Fibroblast of skin of right biceps (primary cell): ENCODE measurements at places on chromosomes 2 and 18.

- no peak for DNase-seq
These were observed 686.8 kb upstream of the SALL3 start for GRCh38 chr18:78292618-78293380.

- peak; percentile 64 for DNase-seq
These were observed 35.5 kb upstream of the KIDINS220 start for GRCh38 chr2:8872821-8873432.

GRCh38 chr18:79944126-79944731, 7.2 kb downstream of the SLC66A2 start:
- DNase-seq: no peak

DNA sequence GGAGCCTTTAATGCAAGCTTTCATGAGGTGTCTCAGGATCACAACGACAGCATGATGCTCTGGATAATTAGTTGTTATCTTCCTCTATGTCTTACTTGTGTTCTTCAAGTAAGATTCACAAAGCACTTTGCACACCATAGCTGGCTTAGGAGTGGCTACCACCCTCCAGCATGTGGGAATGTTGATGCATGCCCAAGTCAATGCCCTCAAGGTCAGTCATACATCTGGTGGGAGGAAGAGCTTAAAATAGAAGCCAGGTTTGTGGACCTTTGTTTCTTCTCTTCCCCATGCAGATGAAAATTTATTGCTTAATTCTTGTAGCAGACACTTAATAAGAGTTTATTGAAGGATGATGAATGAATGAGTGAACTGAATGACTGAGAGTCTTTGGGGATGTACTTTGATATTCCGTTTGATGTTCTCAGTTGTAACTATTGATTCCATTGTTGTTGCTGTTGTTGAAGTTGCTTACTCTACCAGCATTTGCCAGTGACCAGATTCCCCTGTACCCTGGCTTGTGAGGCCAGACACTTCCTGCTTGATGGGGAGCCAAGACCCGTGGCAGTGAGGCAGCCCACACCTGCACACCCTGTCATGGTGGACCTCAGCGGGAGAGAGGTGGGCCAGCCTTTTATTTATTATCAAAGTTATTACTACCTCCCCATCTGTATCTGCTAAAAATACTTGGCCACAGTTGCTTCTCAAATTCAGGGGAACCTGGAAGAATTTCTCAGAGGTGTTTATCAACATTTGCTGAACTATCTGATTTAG, 137.8 kb downstream of the LAMA3 start:
- no peak for DNase-seq

GRCh38 chr2:216302981-216303676, 69.2 kb downstream of the MARCHF4 start:
- peak; percentile 87 for DNase-seq

DNA sequence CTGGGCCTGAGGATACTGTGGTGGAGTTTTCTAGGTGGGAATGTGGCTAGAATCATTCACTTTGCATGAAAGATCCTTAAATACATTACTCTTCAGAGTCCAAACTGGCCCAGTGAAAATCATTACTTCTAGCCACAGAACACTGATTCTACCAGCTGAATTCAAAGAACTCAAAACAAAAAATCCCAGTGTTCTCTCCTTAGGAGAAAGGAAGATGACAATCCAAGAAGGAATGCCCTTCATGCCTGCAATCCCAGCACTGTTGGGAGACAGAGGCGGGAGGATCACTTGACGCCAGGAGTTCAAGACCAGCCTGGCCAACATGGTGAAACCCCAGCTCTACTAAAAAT, 35.2 kb downstream of the FAM228A start:
- no peak for DNase-seq

- no peak for DNase-seq
These were observed 6.7 kb downstream of the PELI1 start for GRCh38 chr2:64137567-64137966.

GRCh38 chr18:47422524-47422923, 171.1 kb upstream of the SKOR2 start:
- DNase-seq: peak; percentile 9

- no peak for DNase-seq
These were observed 102.2 kb upstream of the ASB18 start for GRCh38 chr2:236366397-236366796.

GRCh38 chr2:3805201-3805939, 102.0 kb downstream of the DCDC2C start:
- DNase-seq: peak; percentile 2
